Hepatocyte (in vitro differentiated cells): ENCODE measurements at places on chromosomes 6 and 20. TPM values are rescaled to one million over a fixed set of nuclear protein-coding genes. Genes with fewer than 3 reads are reported as not detected.

The TFAP2A gene
- 6.2 TPM in 2 replicates for total RNA-seq

The MAS1 gene
- total RNA-seq: not detected in 2 replicates

GRCh38 chr20:58603721-58604120 lies 47.4 kb upstream of the STX16 start:
- H3K4me1 ChIP-seq: no peaks in the 10 kb centered on the region
- H3K27ac ChIP-seq: no peak overlapping the region
- H3K36me3 ChIP-seq: no peaks in the 10 kb centered on the region
- H3K4me3 ChIP-seq: no peak overlapping the region

The GGT7 gene
- 4.9 and 9.8 TPM in 2 replicates for total RNA-seq
